Foreskin keratinocyte (primary cell): ENCODE measurements at places on chromosomes 12 and 14. TPM values are rescaled to one million over a fixed set of nuclear protein-coding genes. Genes with fewer than 3 reads are reported as not detected.

LRRC10 gene
- total RNA-seq, result not detected in 2 replicates

C12orf60 gene
- total RNA-seq, result 1.8 and 1.9 TPM in 2 replicates

PPP2R5C gene
- 74.5 and 77.0 TPM in 2 replicates for total RNA-seq

KRT78 gene
- 0.32 and 0.58 TPM in 2 replicates for total RNA-seq

OR4E2 gene
- total RNA-seq, result not detected in 2 replicates

FIGNL2 gene
- total RNA-seq, result 0.03 TPM in 1 of 2 replicates, not detected in the other

KRT76 gene
- 0.48 TPM in 1 of 2 replicates, not detected in the other for total RNA-seq

TRIAP1 gene
- total RNA-seq, result 38.9 and 39.7 TPM in 2 replicates

TAS2R30 gene
- total RNA-seq, result 0.49 and 0.58 TPM in 2 replicates
